ENCODE measurements at places on chromosomes 2 and 18.

DNA sequence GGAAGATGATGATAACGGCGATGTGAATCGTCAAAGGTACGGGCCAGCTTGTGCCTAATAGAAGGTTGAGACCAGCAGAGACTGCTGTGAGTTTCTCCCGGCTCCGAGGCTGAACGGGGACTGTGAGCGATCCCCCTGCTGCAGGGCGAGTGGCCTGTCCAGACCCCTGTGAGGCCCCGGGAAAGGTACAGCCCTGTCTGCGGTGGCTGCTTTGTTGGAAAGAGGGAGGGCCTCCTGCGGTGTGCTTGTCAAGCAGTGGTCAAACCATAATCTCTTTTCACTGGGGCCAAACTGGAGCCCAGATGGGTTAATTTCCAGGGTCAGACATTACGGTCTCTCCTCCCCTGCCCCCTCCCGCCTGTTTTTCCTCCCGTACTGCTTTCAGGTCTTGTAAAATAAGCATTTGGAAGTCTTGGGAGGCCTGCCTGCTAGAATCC is 3.0 kb downstream of the FZD7 start:
- no peak for DNase-seq

GRCh38 chr18:74532511-74533025 is 1.7 kb upstream of the CNDP1 start:
- no peak for DNase-seq

- no peak for DNase-seq
Measured at GRCh38 chr2:119179202-119179601, 20.7 kb upstream of the C1QL2 start.

- no peak for DNase-seq
Measured at GRCh38 chr2:238238766-238239542, 884 bp downstream of the HES6 start.

GRCh38 chr2:136736236-136736635 is 29.1 kb upstream of the THSD7B start:
- DNase-seq = no peak

DNA sequence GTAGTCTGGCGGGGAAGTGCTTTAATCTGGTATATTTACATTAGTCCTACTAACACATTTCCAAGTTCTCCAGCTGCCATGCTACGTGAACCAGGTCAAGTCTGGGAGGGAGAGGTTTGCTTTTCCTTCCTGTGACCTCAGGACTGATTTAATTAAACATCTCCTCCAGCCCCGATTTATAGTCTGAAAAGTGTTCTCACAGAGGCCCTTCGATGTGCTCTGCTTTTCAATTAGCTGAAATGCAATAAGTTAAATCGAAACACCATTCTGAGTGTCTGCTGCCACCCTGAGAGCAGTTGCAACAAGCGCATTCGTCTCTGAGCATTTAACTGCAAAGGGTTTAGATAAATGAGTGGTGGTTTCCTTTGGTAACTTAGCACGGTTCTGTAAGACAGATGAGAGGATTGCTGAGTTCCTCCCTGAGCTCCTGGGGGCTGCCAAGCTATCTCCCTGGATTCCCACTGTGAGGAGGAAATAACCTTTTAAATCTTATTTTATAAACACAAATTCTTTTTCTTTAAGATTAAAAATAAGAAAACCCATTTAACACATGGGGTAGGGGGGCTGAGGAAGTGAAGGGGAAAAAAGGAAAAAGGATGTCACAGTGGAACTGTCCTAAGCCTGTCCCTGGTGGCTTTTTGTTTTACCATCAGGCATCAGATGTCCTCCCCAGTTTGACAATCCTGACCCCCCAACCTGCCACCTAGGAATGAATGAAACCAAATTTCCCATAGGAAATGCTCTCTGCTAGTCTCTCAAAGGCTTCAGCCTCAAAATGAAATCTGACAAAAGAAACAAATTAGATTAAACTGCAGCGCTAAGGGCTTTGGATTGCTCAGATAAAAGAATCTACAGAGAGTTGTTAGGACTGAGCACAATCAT is 56.5 kb upstream of the CREB1 start:
- DNase-seq = no peak

DNA sequence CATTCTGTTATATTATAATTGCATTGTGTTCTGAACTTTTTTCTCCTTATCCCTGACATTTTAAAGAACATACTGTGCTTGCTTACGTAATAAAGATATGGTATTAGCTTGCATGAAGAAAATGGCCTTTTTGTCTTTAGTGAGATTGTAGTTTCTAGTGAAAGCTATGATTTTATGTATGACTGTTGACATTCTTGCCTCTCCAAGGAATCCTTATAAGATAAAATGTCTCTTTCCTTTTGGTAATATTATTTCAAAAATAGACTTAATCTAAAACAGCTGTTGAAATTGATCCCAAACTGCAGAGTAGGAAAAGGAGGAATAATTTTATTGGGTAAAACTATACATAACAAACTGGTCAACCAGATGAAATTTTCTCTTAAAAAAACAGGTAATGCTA is 40.8 kb upstream of the CCDC102B start:
- no peak for DNase-seq

DNA sequence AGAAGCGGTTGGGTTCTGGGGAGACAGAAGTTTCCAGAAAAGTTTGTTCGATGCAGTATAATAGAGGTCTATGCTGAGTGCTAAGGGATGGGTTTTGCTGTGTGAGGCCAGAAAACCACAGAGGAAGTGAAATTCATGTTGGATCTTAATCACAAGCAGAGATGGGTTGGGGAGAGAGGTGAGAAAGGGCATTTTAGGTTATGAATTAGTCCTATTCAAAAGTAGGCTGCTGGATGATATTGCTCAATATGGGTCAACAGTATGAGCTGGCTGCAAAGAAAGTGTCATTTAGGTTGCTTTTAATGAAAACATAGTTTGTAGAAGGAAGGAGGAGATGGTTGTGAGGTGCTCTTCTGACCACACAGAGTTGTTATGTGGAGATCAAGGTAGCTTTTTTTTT is 118.8 kb upstream of the LHCGR start:
- DNase-seq = no peak

DNA sequence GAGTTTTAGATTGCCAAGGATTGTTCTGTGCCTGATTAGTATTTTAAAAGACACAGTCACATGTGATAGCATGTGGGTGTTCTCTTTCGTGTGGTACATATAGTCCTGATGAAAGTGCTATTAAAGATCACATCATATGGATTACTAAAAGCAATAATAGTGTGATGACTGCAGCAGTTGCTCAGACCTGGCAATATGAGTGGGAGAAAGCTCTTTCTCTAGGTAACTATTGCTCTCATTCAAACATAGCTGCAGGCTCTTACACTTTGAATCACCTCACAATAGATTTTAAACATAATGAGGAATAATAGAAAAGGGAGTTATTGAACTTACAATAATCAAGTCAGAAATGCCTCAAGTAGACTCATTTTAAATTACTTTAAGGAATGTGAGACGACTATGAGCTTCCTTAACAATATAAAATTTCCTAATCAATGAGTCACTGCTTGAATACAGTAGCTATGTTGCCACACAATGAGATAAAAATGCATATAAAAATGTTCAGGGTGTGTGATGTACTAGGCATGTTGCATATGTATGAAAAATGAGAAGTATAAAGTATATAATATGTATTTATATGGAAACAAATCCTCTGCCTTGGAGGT is 452.1 kb downstream of the TMX3 start:
- no peak for DNase-seq

GRCh38 chr2:135103843-135104242 is 51.8 kb downstream of the RAB3GAP1 start:
- DNase-seq = no peak

- DNase-seq = no peak
Measured at GRCh38 chr18:38444971-38445803, 879.6 kb upstream of the CELF4 start.

- no peak for DNase-seq
Measured at GRCh38 chr2:26100384-26100783, 66.5 kb downstream of the RAB10 start.

DNA sequence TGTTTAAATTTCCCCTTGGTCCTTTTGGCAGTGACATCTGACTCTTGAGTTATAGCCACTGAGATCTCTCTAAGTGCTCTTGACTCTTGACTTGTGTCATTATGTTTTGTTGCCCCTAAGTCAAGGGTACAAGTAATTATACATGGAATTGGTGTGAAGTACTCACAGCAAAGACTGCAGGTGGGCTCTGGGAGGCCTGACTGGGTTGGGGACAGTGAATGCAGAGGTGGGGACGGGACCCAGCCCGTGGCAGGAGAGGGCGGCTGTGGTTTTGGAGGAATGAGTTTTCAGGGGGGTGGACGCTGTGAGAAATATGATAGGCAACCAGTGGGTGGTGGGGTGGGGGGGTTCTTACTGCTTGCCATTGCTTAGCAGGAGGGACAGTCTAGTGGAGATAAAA is 97.8 kb downstream of the NCK2 start:
- DNase-seq = no peak

- DNase-seq = no peak
Measured at GRCh38 chr18:44826418-44827259, 146.0 kb downstream of the SETBP1 start.

DNA sequence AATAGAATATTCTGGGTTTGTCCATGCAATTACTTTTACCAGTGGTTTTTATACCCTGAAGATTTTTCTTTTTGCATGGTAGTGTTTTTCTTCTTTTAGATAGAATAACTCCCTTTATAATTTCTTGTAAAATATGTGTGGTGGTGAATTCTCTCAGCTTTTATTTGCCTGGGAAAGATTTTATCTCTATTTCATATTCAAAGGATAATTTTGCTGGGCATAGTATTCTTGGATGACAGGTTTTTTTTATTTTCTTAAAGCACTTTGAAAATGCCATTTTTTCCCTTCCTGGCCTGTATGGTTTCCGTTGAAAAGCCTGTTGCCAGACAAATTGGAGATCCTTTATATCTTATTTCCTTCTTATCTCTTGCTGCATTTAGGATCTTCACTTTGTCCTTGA is 113.5 kb downstream of the MYO3B start:
- DNase-seq = no peak

DNA sequence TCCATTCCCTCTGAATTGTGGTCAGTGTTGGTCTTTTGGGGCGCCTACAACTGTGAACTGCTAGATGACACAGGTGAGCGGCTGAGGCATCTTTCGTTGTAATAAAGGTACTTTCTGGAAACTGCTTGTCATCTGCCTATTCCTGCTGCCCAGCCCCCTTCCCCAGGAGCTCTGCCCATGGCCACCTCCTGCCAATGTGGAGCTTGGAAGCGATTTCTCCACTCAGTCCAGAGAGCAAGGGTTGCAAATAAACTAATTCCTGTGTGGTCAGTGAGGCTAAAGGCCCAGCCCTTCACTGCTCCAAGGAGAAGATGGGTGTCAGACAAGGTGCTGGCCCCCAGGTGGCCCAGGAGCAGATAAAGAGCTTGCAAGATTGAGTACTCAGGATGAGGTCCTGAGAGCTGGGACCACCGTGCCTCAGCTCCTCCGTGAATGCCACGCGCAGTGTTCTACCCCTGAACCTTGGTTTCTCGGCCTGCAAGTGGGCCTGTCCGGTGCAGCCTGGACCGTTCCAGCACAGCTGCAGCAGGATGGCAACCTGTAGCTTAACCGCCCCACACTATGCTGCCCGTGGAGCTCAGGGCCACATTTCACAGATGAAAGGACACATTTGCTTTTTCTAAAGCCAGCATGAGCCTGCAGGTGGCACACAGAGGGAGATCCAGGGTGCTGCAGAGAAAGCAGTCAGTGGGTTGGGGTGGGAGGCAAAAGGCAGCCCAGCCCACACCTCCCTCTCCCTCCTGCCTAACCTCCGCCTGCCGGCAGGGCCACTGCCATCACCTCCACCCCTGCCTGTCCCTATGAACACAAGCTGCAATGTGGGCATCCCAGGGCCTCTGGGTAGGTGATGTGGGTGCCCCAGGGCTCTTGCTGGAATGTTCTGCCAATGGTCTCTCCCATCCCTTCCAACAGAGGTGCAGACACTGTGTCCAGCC is 78.7 kb upstream of the OTOF start:
- no peak for DNase-seq

DNA sequence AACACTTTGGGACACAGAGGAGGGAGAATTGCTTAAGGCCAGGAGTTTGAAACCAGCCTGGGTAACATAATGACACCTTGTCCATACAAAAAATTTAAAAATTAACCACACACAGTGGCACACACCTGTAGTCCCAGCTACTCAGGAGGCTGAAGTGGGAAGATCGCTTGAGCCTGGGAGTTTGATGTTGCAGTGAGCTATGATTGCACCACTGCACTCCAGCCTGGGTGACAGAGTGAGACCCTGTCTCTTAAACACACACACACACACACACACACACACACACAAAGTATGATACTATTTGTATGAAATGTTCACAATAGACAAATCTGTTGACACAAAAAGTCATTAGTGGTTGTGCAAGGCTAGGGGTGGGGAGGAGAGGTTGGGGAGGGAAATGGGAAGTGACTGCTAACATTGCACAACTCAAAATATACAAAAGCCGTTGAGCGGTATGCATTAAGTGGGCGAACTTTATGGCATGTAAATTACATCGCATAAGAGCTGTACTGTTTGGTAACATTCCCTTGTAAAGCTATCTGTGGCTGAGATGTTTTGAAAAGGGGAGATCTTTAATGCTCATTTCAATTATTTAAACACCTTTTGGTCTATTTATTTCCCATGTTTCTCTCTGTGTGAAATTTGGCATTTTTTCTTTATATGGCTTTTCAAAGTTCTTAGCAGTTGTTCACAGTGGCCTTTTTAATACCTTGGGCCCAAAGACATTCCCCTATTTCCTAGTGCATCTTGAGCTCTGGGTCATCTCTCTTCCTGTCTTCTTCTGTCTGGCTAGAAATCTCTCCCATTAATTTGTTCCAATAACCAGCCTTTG is 58.9 kb upstream of the ZNF516 start:
- DNase-seq = no peak

GRCh38 chr2:157061799-157062198 is 195.7 kb upstream of the GALNT5 start:
- no peak for DNase-seq

DNA sequence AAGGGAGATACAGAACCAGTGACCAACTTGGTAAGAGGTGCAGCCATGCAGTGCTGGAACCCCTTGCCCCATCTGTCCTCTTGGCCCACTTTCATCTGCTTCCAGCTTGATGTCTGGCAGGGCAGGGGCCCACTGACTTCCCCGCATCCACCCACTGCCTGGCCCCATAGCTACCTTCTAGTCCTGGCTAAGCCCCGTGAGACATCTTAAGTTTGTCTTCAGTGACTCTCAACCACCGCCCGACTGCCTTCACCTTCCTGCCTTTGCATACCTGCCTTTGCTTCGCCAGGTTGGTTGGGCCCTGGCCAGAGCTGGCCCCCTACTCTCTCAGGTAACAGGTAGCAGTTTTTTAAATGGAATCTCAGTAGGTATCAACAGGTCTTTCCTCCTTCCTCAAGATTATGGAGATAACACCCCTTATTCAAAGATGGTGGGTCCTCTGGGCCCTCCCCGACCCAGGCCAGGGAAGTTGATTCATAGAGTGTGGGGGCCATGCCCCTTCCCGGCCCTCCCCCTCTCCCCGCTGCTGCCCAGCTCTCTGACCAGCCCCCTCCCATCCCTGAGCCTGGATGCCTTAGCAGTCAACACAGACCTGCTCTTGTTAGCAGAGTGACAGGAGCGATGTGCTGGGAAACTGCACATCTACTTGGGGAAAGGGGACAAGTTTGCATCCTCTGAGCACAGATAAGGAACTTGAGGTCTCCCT is 2.8 kb downstream of the ARID5A start:
- DNase-seq = no peak

- DNase-seq = no peak
Measured at GRCh38 chr2:64119369-64119768, 24.9 kb downstream of the PELI1 start.

- DNase-seq = no peak
Measured at GRCh38 chr2:161766334-161766733, 142.1 kb downstream of the SLC4A10 start.

GRCh38 chr18:54742659-54743604 is 85.3 kb upstream of the RAB27B start:
- no peak for DNase-seq

GRCh38 chr18:50819027-50819727 is 639 bp downstream of the MRO start:
- DNase-seq = no peak
